GM12878 (cell line): ENCODE measurements at places on chromosomes 13 and 19.

GRCh38 chr19:7368456-7368855, 19.7 kb downstream of the ARHGEF18 start:
- DNase-seq: no peak

DNA sequence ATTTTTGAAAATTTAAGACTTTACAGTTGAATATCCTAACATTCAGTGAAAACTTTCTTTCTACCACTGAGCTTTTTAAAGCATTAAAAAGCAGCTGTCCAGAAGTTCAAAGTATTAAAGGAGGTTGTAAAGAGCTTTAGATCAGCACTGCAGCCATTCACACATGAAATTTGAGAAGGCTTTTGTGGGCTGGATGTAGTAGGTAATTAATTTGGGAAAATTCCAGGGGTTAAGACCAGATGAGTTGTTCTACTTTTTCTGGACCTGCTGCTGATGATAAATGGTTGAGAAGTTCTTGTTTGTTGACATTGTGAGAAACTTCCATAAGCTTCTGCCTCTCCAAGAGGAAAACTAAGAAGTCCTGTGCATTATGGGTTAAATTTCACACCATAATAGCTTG, 1779.6 kb upstream of the PRR20A start:
- no peak for DNase-seq

DNA sequence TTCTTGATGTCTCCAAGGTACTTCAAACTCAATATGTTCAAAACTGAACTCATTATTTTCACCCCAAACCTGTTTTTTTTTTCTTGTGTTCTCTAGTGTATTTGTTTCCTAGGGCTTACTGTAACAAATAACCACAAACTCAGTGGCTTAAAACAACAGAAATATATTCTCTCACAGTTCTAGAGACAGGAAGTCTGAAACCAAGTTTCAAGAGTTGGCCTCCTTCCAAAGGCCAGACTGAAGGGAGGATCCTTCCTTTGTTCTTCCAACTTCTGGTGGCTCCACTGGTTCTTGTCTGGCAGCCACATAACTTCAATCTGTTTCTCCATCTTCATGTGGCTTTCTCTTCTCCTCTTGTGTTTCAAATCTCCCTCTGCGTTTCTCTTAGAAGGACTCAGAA, 62.0 kb upstream of the PDCD5 start:
- no peak for DNase-seq

DNA sequence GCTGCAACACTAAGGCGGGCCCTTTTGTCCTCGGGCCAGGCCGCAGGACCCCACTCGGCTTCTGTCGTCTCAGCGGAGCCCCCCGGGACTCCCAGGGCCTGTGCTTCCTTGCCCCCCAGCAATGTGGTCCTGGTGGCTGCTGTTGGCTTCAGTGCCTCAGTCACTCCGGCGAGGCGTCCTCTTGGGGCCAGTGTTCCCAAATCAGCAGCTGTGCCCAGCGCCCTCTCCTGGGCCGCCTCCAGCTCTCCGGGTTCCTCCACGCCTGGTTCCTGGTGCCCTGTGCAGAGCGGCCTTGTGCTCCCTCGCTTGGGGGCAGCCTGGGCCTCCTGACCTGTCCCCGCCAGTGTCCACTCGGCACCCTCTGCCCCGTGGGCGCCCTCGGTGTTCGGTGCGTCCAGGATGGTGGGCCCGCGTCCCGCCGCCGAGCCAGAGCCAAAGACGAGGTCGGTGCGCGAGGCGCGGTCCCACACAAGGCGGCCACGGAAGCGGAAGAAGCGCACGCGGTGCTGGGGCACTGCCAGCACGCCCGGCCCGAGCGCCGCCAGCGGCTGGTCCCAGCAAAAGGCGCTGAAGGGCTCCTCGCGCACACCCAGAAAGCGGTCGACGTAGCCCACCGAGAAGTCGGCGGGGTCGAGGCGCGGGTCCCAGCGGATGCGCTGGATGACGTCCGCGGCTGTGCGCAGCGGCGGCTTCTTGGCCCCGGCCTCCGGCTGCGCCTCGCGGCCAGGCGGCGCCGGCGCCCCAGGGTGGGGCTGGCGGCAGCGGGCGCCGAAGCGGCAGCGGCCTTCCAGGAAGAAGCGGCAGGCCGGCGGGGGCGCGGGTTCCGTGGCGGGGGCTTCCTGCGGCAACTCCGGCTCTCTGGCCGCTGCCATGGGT, 685 bp downstream of the LENG9 start:
- no peak for DNase-seq

GRCh38 chr19:49880162-49880869, 2.8 kb downstream of the TBC1D17 start:
- DNase-seq: no peak

- DNase-seq: no peak
Observed at GRCh38 chr13:27005976-27006518, 165.6 kb downstream of the USP12 start.

DNA sequence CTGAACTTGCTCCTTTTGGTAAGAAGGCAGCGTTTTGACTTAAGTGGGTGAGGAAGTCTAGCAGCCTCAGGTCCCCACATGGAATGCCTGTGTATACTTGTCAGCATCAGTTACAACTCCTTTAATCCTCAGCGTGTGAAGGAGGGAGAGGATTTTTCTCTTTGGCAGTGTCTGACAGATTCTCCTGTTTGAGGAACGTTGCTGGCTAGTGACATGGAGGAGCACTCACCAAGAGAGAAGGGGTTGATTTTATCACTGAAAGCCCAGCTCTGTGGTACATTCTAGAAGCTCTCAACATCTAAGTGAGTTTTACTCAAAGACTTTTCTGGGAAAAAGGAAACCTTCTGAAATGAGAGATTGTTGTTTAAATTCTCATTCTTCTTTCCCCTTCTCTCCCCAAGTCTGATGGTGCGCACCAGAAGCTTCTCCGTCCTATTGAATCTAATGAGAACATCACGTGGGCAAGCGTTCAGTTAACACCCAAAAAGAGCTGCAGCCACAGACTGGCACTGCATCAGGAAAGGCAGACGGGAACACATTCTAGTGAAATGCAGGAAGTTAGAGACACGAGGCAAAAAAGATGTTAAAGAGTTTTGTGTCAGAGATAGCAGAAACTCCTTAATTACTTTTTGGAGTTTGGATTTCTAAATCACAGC, 58.2 kb downstream of the GJA3 start:
- DNase-seq: no peak

DNA sequence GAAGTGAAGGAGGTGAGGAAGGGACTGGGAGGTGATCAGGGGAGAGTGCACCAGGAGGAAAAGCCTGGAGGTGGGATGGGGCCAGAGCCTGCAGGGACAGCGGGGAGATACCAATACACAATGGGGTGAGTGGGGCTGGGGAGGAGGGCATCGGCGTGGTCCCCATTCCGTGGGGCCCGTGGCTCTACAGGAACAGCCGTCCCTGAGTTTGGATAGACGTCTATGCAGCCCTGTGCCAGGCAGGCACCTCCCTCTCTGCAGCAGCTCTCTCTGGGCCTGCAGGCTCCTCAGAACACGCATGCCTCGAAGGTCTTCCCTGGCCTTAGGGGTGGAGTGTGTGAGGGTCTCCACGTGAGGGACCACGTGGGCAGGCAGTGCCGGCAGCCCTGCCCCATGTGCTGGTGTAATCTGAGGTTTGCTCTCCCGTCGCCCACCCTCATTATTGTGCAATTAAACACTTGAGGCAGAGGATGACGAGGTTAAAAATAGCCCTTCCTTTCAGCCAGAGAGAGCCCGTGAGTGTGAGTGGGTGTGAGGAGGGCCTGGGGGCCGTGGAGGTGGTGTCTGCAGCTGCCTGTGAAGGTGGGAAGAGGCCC, 16.5 kb downstream of the C2CD4C start:
- DNase-seq: no peak

DNA sequence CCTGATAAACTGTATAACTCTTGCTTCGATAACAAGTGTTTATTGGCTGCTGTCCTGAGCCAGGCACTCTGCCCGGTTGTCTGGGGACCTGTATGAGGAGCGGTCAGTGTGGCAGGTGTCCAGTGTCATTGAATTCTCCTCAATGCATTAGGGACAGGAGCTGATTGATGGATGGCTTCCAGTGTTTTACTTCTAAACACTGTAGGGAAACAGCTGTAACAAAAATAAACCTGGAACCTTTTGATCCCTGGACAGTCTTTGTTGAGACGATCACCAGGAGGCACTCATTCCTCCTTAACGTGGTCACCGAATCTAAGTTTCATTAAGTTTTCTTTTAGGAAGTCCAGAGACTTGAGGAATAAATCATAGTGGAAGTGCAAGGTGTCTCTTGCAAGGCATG, 17.9 kb downstream of the UBAC2 start:
- no peak for DNase-seq

GRCh38 chr13:36242761-36243160, 28.4 kb upstream of the SOHLH2 start:
- DNase-seq: no peak

GRCh38 chr13:75400775-75401174, 81.2 kb downstream of the TBC1D4 start:
- DNase-seq: no peak

DNA sequence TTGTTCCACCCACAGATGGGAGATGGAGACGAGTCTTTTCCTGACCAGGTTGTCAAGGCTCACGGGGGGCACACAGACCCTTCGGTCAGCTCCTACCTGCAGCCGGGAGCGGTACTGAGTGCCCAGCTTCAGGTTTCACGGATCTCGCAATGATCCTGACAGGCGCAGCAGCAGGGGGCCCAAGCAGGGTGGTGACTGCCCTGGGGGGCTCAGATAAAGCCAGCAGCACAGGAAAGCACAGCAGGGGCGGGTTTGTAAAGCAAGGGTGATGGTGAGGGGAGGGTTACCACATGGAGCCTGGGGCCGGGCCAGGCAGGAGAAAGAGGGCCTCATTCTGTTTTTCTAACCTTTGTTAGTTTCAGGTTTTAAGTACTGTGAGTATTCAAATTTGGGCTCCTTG, 41.7 kb upstream of the ATP11A start:
- DNase-seq: no peak

- DNase-seq: no peak
Observed at GRCh38 chr13:30134578-30134977, 172.8 kb downstream of the KATNAL1 start.

- no peak for DNase-seq
Observed at GRCh38 chr19:34481861-34482379, 362 bp downstream of the WTIP start.

GRCh38 chr19:2507109-2507508, 31.2 kb downstream of the GADD45B start:
- no peak for DNase-seq

GRCh38 chr13:100112186-100112838, 23.4 kb downstream of the PCCA start:
- no peak for DNase-seq

- no peak for DNase-seq
Observed at GRCh38 chr13:33014291-33014690, 1.9 kb upstream of the KL start.

DNA sequence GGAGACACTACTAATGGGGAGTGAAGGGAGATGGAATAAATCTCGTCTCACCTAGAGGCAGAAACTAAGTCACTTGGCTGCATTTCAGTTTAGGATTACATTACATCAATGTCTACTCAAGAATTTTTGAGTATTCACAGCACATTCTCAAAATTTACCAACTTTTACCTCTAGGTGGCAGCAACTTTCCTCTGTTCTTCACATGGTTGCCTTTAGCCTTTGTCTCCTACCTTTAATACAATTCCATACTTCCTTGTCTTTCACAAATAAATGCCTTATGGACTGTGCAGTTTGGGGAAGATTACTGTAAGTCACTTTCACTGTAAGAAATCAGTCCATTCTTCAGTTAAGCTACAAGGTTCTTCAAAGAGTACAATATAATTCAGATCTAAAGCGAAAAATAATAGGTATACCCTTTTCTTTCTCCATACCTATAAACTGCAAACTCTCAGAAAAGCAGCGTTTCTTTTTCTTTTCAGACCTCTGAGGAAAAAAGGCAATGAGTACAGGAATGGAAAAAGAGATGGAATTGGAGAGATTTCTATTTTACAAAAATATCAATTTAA, 379.4 kb downstream of the KLF12 start:
- DNase-seq: no peak

- no peak for DNase-seq
Observed at GRCh38 chr19:56400485-56400884, 3.6 kb upstream of the ZNF583 start.

- DNase-seq: no peak
Observed at GRCh38 chr19:42150364-42150763, 18.1 kb upstream of the POU2F2 start.

GRCh38 chr19:51219971-51220370, 4.9 kb upstream of the CD33 start:
- DNase-seq: no peak

- no peak for DNase-seq
Observed at GRCh38 chr13:34352958-34353357, 535.0 kb downstream of the RFC3 start.

- no peak for DNase-seq
Observed at GRCh38 chr13:77916488-77916887, 2.1 kb downstream of the EDNRB start.

- no peak for DNase-seq
Observed at GRCh38 chr19:18385359-18385674, 641 bp upstream of the GDF15 start.

DNA sequence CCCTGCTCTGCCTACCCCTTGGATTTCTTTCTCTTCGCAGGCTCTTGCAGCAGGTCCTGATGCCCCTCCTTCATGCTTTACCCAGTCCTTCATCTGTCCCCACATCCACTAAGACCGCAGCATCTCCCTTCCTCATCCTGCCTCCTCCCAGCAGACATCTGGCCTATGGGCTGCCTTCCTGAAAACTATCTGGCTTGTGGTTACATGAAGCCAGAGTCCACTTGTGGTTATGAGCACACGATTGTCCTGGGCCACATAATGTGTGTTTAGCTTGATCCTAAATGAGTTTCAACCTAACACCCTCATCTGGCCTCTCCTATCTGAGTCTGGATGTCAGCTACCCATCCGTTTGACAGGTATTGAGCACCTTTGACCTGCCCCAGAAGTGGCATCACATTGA, 5.5 kb upstream of the ZNF175 start:
- no peak for DNase-seq

DNA sequence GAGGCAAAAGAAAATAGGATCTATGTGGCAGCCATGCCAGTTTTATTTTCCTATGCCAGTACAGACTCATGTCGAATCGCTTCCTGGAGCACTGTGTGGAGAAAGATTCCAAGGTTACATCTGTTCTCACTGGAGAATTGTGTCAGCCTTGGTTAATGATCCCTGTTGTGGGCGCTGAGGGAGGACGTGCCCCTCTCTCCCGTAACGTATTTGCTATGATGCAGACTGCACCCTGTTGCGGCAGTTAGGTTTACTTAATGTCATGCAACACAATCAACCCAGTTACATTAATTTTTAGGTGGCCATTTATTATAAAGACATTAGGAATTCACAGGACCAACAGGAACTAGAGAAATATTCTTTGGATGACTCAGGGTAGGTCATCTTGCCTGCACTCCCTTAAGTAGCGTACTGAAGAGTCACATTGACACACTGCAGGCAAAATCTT, 892.9 kb downstream of the EFNB2 start:
- no peak for DNase-seq

GRCh38 chr19:9487016-9487415, 11.4 kb downstream of the ZNF560 start:
- no peak for DNase-seq
